ENCODE measurements at places on chromosomes 16 and 17.

DNA sequence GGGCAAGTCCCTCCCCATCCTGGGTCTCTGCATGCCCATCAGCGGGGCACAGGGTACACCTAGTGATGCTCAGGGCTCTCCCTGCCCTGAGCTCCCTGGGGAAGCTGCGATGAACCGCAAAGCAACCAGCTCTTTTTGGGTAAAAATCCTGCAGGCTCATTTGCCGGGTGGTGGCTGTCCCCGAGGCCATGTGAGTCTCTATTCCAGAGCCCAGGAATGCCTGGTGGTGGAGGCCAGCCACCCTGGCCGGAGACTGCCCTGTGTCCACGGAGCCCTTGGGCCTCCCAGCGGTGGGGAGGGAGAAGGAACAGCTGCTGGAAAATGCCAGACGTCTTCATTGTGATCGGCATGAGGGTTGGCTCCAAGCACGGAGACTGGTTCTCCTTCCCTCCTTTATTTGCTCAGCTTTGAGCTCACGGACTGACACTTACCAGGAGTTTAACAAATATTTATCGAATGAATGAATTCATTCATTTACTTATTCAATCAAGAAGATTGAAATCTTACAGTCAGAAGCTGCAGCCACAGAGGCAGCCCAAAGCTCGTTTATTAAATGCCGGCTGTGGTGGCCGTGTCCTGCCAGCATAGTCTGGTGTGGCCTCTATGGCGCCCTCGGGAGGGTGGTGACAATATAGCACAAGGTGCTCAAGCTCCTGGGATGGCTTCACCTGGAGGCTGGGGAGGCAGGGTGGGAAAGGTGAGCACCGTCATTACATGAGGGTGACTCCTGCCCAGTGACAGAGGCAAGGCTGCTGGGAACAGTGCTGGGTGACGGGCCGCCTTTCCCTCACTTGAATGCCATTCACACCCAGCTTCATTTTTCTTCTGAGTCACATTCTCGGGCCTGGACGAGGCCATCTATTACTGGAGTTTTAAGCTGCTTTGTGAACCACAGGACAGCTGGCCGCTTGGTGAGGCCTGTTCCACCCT, 31.1 kb upstream of the JPH3 start:
- DNase-seq: no peak

GRCh38 chr16:63365649-63366304, 1329.5 kb upstream of the CDH8 start:
- DNase-seq: no peak

- no peak for DNase-seq
Measured at GRCh38 chr17:80887639-80888175, 103.9 kb upstream of the CHMP6 start.

GRCh38 chr16:21611556-21612384, 12.4 kb downstream of the METTL9 start:
- no peak for DNase-seq

DNA sequence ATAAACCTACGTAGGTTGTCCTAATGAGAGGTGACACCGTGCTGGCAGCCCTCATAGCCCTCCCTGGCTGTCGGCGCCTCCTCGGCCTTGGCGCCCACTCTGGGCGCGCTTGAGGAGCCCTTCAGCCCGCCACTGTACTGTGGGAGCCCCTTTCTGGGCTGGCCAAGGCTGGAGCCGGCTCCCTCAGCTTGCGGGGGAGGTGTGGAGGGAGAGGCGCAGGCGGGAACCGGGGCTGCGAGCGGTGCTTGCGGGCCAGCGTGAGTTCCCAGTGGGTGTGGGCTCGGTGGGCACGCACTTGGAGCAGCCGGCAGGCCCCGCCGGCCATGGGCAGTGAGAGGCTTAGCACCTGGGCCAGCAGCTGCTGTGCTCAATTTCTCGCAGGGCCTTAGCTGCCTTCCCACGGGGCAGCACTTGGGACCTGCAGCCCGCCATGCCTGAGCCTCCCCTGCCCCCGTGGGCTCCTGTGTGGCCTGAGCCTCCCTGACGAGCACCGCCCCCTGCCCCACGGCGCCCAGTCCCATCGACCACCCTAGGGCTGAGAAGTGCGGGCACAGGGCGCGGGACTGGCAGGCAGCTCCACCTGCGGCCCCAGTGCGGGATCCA, 40.1 kb upstream of the AMZ2 start:
- DNase-seq: no peak

- DNase-seq: no peak
Measured at GRCh38 chr16:87461466-87461991, 31.3 kb downstream of the ZCCHC14 start.

- no peak for DNase-seq
Measured at GRCh38 chr17:49294122-49294521, 63.5 kb upstream of the PHOSPHO1 start.

DNA sequence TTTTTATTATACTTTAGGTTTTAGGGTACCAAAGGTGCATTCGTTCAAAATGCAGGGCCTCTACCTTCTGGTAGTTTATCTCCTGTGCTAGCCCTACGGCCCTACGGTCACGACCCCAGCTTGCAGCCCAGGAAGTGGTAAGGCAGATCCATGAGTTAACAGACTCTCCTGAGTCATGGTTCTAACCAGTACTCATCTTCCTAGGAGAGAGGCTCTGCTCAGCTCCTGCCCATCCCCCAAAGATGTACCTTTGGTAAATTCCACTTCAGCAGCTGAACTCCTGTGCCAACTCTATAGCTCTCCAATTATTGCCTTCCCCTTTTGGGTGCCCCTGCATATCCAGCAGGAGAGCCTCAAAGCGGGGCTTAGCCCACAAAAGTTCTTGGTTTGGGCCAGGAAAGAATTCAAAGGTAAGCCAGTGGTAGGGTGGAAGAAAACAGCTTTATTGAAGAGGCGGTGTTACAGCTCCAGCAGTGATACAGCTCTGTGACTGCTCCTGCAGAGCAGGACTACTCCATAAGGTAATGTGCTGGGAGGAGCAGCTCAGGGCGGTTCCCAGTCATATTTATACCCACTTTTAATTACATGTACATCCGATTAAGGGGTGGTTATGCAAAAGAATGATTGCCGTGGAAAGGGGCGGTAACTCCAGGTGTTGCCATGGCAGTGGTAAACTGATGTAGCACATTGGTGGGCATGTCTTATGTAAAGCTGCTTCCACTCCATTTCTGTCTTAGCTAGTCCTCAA, 241.4 kb downstream of the PMP22 start:
- DNase-seq: no peak

GRCh38 chr17:55303701-55304145, 39.0 kb downstream of the HLF start:
- DNase-seq: no peak

GRCh38 chr17:2150806-2151205, 95.9 kb downstream of the HIC1 start:
- DNase-seq: no peak
